Urinary bladder (tissue), 4 donors: ENCODE measurements at places on chromosomes 3 and 15. TPM values are rescaled to one million over a fixed set of nuclear protein-coding genes. Genes with fewer than 3 reads are reported as not detected.

GRCh38 chr3:37994639-37994972 is 4.0 kb downstream of the VILL start:
- DNase-seq, result no peak

GRCh38 chr3:10417847-10418246 is 87.5 kb downstream of the ATP2B2 start:
- no peak for DNase-seq

GRCh38 chr15:59255680-59256336 is 49.2 kb downstream of the LDHAL6B start:
- no peak for DNase-seq

The SKOR1 gene
- polyA plus RNA-seq, result 0.60 TPM
